Cardiac muscle cell (in vitro differentiated cells and primary cell): ENCODE measurements at places on chromosomes 2 and 18. TPM values are rescaled to one million over a fixed set of nuclear protein-coding genes. Genes with fewer than 3 reads are reported as not detected.

GRCh38 chr18:48742706-48743475, 204.1 kb downstream of the CTIF start:
- H3K4me3 ChIP-seq, result no peak overlapping the region
- no peaks in the 10 kb centered on the region for H3K27me3 ChIP-seq
- H3K27ac ChIP-seq, result peak overlapping the region; percentile 14
- peaks cover 24% of the 10 kb centered on the region for H3K4me1 ChIP-seq
- no peaks in the 10 kb centered on the region for H3K36me3 ChIP-seq
- peak; percentile 74 for DNase-seq

DNA sequence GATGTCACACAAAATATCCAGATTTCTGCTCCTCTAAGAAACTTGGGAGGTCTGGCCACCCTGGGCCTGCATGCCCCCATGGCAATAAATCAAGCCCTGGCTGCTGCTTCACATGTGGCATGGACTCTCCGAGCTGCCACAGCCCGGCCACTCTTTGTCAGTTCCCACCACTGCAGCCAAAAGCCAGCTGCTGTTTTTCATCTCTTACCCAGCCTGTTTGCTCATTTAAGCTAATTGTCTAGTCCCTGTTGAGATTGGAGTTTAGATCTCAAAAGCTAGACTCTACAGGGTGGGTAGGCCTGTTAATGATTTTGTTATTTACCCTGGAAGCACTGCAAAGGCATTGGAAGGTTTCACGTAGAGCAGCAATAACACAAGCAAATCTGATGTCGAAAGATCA, 20.9 kb upstream of the ANXA4 start:
- H3K4me1 ChIP-seq, result peaks cover 8% of the 10 kb centered on the region
- DNase-seq, result no peak
- H3K4me3 ChIP-seq, result no peak overlapping the region
- no peaks in the 10 kb centered on the region for H3K27me3 ChIP-seq

The MYO7B gene
- 0.06 TPM in 1 of 2 replicates, not detected in the other for total RNA-seq

DNA sequence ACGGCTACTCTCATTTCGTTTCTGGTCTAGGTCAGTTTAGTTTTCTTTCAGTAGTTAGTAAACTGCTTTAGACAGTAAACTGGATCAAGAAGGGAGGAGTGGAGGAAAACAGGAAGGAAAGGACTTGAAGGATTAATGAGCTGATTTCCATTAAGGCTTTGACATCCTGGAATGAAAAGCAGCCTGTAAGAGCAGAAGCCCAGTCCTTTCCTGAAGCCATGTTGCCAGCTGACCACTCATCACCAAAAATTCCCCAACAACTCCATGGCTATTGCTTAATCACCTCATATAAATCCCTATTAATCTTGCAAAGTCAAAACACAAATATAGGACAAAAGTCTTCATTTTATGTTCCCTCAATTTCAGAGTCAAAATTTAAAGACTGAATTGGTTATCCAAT, 113.7 kb upstream of the ZFP36L2 start:
- peak; percentile 76 for DNase-seq
- no peaks in the 10 kb centered on the region for H3K27me3 ChIP-seq
- no peak overlapping the region for H3K4me3 ChIP-seq
- no peak overlapping the region for H3K27ac ChIP-seq
- no peaks in the 10 kb centered on the region for H3K36me3 ChIP-seq

DNA sequence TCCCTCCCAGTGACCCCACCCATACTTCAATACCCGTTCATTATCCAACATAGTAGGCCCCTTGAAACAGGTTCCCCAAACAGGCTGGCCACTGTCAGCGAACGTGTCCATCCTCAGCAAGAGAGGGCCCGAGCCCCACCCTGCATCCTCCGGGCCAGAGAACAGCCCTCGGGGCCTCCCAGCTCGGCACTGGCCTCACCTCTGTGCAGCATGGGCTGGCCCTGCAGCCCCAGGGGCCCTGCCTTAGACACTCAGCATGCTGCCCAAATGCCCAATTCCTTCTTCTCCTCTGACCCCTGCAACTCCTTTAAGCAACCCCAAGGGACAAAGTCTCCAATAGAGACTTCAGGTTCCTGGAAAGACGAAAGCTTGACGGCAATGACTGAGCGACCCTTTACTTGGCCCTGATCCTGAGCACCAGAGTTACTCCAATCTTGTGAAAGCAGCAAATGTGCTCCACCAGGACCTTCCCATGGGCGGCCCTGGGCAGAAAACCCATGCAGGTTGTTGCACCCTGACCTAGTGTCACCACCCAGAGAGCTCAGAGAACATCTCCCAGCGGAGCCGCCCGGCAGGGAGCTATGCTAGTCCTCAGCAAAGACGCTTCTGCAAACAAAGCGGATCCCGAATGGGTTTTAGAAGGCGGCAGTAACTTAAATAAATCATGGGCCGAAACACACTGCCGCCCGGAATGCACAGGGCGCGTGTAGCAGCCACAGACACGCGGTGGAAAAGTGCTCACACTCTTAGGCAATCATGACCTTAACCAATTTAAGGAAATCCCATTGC, 782 bp downstream of the COL6A3 start:
- H3K36me3 ChIP-seq, result no peaks in the 10 kb centered on the region
- no peaks in the 10 kb centered on the region for H3K27me3 ChIP-seq
- no peaks in the 10 kb centered on the region for H3K4me1 ChIP-seq
- H3K27ac ChIP-seq, result no peak overlapping the region
- DNase-seq, result no peak
- H3K4me3 ChIP-seq, result no peak overlapping the region
